ENCODE measurements at places on chromosomes 5 and 9.

DNA sequence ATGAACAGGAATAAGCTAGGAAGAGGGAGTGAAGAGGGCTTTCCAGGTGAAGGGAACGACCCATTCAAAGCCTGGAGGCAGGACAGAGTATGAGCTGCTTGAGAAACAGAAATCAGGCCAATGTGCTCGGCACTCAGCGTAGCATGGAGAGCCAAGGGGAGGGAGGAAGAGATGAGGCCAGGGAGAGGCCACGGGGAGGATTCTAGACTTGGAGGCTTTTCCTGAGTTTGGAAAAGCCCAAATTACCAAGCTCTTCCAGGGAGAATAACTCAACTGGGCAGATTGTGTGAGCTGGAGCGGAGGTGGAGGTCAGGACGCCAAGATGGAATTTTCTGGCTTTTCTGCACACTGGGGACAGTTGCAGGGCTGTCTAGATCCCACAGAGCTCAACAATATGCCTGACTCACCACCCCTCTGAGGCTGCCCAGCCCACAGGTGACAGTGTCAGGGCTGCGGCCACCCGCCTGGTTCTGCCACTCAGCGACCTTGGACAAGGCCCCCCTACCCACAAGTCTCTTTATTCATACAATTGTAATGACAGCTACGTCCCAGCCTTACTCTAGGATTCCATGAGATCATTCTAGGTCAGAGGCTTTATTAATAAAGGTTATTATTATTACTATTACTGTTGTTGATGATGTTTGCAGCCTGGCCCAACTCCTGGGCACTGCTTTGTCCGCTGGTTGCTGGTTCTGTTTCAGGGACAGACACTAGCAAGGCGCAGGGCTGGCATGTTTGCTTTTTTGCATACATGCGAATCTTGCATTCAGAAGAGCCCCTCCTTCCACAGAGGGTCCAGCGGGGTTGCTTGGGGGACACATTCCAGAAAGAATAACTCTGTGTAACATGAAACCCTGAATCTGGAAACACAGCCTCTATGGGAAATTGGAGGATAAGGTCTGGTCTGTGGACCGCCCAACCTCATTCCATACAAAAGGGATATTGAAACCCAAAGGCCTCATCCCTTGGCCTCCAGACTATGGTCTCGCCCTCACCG, 9.4 kb upstream of the LMX1B start:
- DNase-seq = no peak

GRCh38 chr5:15463231-15463980, 36.6 kb upstream of the FBXL7 start:
- no peak for DNase-seq

- DNase-seq = no peak
Measured at GRCh38 chr5:134445856-134446818, 34.5 kb upstream of the CDKN2AIPNL start.

DNA sequence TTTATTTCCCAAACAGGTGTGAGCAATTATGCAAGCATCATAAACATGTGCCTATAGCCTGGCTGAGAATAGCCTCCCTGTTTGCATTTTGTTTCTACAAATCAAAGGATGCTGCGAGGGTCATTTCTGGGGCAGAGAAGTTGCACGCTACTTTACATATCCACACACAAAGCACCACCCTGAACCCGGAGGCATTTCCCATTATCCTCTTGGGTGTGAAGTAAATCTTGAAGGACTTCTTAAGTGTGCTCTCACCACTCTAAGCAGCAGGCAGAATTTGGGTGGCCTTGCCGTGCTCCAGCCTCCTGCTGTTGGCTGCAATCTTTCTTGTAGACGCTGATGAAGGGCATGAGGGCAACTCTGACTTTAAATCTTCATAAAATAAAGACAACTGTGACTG, 124.0 kb upstream of the TLE4 start:
- no peak for DNase-seq

DNA sequence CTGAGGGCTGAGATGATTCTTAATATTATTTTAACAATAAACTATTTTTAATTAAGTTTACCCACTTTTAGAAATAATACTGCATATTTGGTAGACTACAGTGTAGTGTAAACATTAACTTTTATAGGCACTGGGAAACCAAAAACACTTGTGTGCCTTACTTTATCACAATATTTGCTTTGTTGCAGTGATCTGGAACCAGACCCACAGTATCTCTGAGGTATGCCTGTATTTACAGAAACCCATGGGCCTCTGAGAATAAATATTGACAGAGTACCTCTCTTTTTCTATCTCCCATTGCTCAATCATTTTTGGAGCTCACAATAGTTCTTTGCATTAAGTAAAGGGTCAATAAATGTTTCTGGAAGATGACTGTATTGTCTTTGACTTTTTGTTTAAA, 73.3 kb downstream of the SLCO4C1 start:
- no peak for DNase-seq

DNA sequence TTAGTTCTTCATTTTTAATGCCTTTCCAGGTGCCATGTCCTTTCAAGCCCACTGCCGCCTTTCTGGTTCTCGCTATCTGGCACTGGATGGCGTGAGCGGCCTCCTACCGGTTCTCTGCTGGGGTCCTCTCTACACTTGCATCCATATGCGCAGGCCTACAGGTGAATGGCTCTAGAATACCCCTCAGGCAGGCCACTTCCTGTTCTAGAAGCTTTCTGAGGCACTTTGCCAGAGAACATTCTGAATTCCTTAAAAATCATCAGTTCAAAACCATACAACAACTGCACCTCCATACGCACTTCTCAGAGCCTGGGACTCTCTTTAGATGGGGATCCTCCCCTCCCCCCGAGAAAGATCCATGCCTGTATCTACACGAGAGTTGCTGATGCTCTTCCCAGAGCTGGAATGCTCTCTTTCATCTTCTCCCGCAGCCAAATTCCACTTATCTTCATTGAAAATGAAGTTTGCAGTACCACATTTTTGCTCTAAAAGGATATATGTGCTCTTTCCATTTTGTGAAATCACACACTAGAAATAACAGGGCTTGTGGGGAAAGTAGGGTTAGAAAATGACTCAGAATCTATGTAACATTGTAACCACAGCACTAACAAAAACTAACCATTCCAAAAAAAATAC, 1.4 kb upstream of the LHFPL2 start:
- DNase-seq = no peak

DNA sequence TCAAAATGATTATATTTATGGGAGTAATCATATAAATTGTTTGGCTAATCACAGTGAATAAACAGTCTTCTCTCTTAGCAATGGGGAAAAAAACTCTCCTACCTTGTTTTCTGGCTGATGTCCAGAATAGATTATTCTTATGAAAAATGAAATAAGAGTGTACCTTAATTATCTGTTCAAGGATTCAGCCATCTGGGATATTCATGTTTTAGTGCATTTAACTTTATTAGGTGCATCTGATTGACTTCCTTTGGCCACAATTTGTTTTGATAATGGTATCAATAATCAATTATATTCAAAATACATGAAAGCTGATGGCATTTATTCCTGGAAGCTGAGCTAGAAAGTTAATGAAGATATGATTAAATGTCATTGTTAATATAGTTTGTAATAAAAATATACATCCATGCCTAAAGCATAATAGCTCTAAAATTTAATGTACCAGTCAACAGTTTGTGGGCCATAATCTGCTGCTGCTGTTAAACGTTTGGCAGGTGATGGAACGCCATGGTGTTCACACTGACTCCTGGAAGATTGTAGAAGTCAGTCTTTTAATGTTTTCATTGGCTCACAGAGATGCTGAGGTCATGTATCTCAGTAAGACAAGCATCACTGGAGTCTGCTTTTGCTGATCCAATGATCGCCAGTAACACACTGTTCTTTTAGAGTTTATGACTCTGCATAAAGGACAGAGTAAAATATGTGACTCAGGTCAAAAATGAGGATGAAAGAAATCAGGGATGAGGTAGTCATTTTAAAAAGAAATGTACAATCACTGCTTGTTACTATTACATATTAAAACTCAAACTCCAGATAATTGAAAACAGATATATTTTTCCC, 105.8 kb downstream of the ISL1 start:
- DNase-seq = no peak

GRCh38 chr9:111458139-111459009, 25.8 kb downstream of the ECPAS start:
- no peak for DNase-seq

DNA sequence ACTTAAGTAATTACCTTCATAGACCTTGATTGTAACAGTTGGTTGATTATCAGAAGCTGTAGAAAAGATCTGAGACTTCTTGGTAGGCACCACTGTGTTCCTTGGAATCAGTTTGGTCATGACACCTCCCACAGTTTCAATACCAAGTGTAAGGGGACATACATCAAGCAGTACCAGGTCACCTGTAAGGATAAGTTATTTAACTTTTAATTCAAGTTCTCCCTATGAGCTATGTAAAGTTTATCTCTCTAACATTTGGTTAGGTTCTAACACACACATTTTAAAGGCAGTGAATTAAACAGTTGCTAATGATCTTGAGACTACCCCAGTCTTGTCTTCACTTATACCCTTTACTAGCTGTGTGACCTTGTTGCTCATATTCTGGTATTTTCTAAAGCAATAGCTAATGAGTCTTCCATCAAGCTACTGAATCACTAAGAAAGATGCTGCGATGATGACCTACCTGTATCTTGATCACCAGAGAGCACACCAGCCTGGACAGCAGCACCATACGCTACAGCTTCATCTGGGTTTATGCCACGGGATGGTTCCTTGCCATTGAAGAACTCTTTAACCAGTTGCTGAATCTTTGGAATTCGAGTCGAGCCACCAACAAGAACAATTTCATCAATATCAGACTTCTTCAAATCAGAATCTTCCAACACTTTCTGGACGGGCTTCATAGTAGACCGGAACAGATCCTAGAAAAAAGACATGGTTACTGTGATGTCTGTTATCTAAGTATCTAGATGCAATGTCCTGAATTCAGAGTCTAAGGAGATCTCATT, 2.8 kb downstream of the HSPA5 start:
- DNase-seq = no peak

GRCh38 chr9:127524373-127524772, 73.1 kb downstream of the LRSAM1 start:
- no peak for DNase-seq

DNA sequence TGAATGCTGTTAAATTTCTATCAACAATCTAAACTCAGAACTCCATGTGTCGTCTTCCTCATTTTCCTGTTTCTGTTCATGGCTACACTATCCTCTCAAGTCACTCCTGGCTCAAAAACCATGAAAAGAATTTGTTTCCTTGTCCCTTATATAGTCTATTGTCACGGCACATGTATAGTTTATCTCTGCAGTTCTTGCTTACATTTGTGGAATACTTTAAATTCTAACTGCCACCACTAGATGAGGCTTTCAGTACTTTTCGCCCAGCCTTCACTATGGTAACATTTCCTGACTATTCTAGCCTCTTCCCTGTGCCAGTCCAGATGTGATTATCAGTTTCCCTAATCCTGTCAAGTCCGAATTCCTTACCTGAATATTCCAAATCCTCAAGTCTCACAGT, 34.6 kb downstream of the PKD2L2 start:
- DNase-seq = no peak

Measured in stimulated activated naive CD4-positive, alpha-beta T cell treated with Interleukin-2 at 50 U/mL for 16 hours (primary cell).